ENCODE measurements at places on chromosomes 16 and 17.

DNA sequence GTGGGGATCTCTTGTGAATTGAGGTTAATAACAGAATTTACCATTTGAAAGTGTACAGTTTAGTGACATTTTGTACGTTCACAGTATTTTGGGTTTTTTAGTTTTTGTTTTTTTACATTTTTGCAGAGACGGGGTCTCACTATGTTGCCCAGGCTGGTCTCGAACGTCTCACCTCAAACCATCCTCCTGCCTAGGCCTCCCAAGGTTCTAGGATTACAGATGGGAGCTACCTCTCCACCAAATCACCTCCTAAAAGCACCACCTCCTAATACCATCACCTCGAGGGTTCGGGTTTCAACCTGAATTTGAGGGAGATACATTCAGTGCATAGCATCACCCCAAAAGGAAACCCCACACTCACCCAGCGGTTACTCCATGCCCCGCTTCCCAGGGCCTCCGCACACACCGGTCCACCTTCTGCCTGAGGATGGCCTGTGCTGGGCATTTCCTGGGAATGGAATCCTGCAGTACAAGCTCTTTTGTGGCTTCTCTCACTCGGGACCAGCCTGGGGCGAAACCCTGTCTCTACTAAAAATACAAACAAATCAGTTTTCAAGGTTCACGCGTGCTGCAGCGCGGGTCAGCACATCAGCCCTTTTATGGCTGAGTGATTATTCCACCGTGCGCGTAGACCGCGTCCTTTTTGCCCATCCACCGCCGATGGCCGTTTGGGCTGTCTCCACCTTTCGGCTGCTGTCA is 182.7 kb upstream of the CIBAR2 start:
- DNase-seq: no peak

DNA sequence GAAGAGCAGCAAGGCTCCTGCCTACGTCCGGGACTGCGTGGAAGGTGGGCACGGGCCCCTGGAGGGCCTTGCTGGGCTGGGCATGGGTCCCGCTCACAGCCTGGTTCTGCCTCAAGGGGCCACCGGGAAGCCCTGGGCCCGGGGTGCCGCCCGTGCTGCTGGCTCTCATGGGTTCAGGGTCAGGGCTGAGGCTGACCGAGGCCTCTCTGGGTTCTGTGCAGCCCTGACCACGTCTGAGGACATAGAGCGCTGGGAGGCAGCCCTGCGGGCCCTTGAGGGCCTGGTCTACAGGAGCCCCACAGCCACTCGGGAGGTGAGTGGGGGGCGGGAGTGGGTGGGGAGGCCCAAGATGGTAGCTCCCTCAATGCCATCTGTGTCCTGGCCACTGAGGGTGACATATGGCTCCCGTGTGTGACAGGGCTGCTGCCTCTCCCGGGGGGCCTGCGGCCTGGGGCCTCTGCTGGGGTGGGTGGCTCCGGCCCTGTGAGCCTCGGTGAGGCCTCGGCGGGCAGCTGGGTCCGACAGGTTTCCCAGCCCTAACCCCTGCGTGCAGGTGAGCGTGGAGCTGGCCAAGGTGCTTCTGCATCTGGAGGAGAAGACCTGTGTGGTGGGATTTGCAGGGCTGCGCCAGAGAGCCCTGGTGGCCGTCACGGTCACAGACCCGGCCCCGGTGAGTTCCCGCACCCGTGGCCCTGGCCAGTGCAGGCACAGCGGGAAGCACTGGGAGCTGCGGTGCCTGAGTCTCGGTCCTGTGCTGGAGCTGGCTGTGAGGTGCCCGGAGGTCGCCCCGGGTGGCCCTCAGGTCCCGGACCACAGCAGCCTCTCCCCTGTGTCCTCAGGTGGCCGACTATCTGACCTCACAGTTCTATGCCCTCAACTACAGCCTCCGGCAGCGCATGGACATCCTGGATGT is 9.2 kb downstream of the TELO2 start:
- no peak for DNase-seq

GRCh38 chr17:18955009-18955408 is 3.0 kb downstream of the SLC5A10 start:
- no peak for DNase-seq

GRCh38 chr17:18008496-18009268 is 30.3 kb downstream of the ATPAF2 start:
- DNase-seq: no peak

DNA sequence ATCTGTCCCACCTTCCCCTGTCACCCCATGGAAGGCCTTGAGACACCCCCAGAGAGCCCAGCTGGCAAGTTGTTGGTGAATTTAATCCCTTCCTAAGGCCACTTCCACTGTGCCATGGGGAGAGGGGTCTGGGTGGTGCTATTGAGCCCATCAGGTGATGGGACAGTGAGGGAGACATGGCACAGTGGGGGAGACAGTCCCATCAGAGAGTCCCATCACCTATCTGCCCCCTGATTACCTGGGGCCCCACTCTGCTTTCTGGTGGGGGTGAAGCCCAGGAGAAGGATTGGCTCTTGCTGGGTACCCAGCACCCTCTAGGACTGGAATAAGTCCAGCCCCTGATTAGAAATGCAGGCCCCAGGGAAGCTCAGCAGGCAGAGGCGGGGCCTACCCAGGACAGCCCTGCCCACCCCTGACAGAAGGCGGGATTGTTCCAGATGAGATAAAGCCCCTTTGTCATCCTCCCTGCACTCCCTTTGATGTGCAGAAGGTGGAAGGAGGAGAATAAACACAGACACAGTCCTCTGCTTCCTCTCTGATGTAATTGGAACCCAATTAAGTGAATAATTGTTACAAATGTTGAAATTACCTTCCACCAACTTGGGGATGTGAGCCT is 18.9 kb downstream of the TMEM132E start:
- no peak for DNase-seq

GRCh38 chr16:88940862-88941817 is 35.9 kb downstream of the CBFA2T3 start:
- peak; percentile 48 for DNase-seq

DNA sequence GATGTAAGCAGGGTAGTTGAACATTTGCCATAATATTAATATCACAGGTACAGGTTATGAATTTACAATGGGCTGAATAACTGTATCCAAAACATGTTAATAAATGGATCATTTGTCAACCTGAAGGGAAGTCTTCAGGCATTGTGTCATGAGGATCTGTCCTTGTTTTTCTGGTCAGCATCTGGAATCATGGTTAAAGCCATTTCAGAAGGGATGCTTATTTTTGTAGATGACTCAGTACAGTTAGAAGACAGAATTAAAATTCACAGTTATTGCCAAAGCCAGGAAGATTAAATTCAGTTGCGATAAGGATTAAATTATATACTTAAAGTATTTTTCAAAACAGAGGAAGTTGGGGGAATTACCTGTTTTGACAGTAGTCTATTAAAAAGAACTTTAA is 8.0 kb downstream of the PSMD11 start:
- DNase-seq: no peak

DNA sequence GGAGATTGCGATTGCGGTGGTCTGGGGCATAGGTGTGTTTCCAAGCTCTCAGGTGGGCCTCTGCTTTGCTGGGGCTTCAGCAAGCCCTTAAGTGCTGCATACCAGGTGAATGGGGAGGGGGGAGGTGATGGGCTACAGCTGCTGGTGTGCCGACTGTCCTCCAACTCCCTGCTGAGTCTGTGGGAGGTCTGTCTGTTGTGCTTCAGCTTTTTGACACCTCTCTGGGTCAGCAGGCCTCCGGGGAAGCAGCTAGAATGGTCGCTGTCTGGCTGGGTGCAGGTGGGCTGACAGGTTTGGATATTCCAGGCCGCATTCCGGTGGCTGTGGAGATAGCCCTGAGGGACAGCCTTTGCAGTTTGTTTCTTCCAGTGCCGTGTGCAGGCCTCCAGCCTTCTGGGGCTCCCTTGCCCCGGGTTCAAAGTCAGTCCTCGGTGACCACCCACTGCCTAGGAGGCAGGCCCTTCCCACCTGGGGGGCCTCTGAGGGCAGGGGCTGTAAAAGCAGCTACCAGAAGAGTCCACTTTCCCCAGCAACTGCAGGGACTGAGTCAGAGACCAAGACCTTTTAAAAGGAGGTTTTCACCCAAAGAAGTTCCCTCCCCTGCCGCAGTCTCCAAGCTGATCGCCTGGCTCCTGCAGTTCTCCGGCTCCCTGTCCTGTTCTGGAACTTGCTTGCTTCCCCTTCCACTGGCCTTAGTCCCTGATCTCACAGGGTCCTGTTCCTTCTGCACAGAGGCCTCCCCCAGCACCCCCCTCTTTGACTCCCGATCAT is 2.0 kb upstream of the TTYH2 start:
- DNase-seq: no peak

- no peak for DNase-seq
Measured at GRCh38 chr17:49762151-49762941, 1.6 kb downstream of the FAM117A start.

DNA sequence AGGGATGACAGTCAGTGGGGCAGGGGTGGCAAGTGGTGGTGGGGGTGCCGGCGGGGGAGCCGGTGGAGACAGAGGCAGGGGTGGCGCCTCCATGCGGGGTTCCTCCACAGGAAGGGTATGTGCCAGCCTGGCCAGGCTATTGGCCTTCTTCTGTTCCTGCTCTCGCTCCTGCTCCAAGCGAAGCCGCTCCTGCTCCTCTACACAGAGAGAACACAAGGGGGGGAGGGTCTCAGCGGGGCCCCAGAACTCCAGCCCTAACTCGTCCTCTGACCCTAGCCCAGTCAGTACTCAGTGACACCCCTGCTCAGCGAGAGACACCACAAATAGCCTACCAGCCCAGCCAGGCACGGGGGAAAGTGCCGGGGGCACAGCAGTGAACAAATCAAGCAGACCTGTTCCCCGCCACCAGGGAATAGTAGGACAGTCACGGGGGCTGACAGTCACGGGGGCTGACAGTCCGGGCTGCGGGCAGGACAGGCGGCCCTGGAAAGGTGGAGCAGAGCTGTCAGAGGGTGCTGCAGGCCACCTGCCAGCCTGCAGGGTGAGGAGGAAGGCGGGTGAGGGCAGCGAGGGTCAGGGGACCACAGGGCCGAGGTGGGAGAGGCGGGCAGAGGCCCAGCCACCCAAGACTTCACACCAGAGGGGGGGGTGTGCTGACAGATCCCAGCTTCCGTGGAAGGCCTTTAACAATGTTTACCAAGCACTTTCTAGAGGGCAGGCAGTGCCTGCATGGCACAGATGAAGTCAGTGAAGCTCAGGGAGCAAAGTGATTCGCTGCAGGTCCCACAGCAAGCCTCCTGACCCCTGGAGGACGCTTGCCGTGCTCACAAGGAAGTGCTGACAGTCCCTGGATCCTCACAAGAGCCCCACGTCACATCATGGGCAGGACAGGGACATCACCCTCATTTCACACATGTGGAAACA is 5.3 kb downstream of the MNT start:
- DNase-seq: no peak

GRCh38 chr16:47888142-47888541 is 267.7 kb downstream of the ABCC12 start:
- DNase-seq: no peak
